ENCODE measurements at places on chromosomes 3 and 15.

DNA sequence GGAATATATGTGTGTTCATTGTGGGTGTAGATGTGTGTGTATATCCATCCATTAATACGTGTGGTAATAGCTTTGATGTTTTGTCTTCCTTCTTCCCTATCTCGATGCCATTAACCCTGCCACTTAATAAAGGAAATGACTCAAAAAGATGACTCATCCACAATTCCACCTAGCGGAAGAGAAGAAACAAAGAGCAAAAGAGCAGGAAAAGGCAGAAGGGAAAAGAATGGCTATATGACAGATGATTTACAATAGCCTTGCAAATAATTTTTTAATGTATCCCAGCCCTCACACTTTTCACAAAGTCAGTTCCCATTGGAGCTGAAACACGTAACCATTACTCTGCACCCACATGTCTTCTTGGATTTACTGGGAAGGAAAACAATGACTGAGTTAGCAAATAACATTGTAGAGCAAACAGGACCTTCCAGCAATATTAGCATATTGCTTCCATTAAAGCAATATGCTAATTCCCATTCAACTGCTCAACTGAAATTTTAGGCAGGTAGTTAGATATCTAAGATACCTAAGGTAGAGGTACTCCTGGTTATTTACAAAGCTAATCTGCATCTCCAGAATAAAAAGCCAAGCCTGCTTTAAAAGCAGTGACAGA lies 197.2 kb downstream of the KCNAB1 start:
- no peak for DNase-seq

- no peak for DNase-seq
Measured at GRCh38 chr15:95639208-95639607, 691.3 kb upstream of the NR2F2 start.

DNA sequence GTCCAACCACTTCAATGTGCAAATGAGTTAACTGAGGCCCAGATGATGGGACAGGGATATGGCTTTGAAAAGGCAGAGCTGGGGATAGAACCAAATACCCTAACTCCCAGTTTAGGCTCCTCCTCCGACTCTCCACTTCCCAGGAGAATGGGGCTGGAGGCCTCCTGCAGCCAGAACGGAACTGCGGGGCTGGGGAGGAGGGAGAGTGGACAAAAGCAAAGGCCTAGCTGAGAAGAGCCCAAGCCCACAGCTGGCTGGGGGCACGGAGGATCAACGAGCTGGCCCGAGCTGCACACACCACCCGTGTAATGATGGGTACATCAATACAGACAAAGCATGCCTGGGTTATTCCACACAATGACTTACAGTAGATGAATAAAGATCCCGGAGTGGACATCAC lies 74.8 kb downstream of the NUP210 start:
- no peak for DNase-seq

DNA sequence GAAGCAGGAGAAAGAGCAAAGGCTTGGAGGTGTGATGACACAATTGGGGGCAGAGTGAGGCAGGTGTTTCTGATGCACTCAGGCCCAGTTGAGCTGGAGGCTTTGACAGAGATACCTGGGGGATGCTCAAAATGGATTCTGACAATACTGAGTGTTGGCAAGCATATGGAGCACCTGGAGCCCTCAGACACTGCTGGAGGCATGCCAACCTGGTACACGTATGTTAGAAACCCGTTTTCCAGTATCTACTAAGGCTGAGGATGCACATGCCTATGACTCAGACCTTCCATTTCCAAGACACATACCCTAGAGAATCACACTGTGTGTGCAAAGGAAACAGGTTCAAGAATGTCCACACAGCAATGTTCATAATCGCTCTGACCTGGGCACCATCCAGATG lies 58.7 kb downstream of the WNT7A start:
- no peak for DNase-seq

DNA sequence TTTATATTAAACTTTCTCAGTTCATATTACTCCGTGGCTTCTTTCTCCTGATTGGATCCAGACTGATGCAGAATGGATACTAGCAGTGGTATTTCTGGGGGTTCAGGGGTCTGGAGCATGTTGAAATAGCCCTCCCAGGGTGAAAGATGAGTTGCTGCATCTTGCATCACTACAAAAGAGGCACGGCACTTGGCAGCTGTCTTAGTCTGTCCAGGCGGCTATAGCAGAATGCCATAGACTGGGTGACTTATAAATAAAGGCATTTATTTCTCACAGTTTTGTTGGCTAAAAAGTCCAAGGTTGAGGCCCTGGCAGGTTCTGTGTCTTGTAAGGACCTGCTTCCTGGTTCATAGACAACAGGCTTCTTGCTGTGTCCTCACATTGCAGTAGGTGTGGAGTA lies 660 bp upstream of the BCL2L10 start:
- DNase-seq, result no peak

GRCh38 chr3:155230382-155230781 lies 63.1 kb downstream of the STRIT1 start:
- no peak for DNase-seq

Data from NCI-H1092 (cell line).